ENCODE measurements at places on chromosomes 12 and 14.

DNA sequence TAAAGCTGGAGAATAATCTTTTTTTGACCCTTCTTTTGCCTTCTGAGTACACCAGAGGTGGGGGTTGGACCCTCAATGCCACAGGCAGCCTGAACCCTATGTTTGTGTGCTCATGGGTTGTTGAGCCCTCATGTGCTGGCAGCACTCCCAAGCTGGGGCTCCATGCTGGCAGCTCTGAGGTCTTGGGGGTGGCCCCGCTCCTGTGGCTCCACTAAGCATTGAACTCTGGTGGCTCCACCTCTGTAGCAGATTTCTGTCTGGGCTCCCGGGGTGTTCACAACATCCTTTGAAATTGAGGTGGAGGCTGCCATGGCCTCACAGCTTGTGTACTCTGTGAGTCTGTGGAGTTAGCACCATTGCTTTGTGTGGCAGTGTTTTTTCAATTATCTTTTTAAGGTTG, 557.4 kb upstream of the SEL1L start:
- no peak for DNase-seq

DNA sequence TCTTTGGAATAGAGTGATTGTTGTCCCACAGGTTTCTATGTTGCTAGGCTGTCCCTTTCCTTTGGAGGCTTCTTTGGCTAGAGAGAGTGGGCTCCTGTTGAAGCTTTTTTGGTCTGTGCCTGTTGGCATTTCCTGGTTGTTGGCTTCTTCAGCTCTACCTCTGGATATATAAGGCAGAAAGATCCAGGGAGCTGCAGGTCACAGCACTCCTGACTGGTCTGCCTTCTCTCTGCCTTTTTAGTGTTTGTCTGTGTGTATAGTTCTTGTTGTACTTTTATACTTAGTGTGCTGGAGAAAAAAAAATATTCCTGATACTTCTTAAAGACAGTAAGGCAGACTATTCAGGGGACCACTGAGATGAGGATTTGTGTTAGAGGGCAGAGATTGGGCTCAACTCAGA, 202.7 kb downstream of the FBXL14 start:
- no peak for DNase-seq

- DNase-seq = no peak
These were observed 9.0 kb upstream of the YLPM1 start for GRCh38 chr14:74754157-74754556.

- DNase-seq = no peak
These were observed 11.1 kb downstream of the STRAP start for GRCh38 chr12:15893260-15893659.

DNA sequence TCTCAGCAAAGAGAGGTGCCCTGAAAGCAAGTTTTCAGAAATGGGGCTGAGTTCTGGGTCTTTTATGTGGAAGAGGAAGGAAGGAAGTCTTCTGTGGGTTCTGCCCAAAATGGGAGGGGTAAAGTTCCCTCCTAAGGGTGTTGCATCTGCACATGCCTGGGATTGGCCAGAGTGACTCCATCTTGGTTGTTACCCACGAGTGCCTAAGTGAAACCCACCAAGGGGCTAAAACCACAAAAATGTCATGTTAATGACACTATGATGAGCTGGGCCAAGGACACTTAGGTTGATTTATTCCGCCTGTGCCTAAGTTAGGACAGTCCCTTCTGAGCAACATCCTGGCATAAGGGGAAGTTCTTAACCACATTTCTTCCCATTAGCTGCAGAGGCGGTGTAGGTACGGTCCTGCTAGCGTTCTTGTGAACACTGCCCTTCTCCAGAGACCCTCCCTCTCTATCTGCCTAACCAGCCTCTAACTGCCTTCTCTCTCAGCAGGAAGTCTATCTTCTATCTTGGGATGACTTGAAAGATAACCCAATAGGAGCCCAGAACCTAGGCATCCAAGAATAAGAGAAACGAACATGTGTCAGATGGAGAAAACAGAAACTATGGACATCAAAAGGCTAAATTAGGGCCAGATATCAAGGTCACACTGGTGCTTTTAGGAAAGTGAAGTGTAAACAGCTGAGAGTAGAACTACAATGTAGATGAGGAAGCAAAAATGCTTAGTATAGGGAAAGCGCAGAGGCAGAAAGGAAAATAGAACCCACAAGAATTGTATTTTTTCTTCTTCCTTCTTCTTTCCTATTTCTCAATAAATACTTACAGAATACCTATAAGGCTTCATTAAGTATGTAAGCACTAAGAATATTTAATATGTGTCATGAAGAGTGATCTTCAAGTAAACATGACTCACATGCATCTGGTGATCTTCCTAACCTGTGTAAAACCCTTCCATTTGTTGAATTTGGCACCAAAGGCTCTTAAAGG, 104.2 kb upstream of the AMN1 start:
- DNase-seq = no peak
